ENCODE measurements at places on chromosomes 6 and 20. TPM values are rescaled to one million over a fixed set of nuclear protein-coding genes. Genes with fewer than 3 reads are reported as not detected.

VGLL2 gene
- not detected for total RNA-seq

- no peaks in the 10 kb centered on the region for H3K4me1 ChIP-seq
- H3K36me3 ChIP-seq = no peaks in the 10 kb centered on the region
- no peak for DNase-seq
- no peaks in the 10 kb centered on the region for H3K27me3 ChIP-seq
Measured at GRCh38 chr20:55166063-55166462, 690.7 kb downstream of the DOK5 start.

GRCh38 chr6:9370480-9370879, 935.1 kb upstream of the SLC35B3 start:
- H3K4me3 ChIP-seq = no peak overlapping the region
- no peak for DNase-seq
- H3K27ac ChIP-seq = no peak overlapping the region

- H3K4me3 ChIP-seq = peak overlapping the region; percentile 98
- H3K27me3 ChIP-seq = no peaks in the 10 kb centered on the region
- peak overlapping the region; percentile 91 for H3K27ac ChIP-seq
- H3K4me1 ChIP-seq = peaks cover 42% of the 10 kb centered on the region
- DNase-seq = no peak
Measured at GRCh38 chr20:1119128-1119505, 715 bp downstream of the PSMF1 start.

- no peaks in the 10 kb centered on the region for H3K4me1 ChIP-seq
- DNase-seq = peak; percentile 67
Measured at GRCh38 chr6:130602151-130602770, 224.9 kb upstream of the SMLR1 start.

DNA sequence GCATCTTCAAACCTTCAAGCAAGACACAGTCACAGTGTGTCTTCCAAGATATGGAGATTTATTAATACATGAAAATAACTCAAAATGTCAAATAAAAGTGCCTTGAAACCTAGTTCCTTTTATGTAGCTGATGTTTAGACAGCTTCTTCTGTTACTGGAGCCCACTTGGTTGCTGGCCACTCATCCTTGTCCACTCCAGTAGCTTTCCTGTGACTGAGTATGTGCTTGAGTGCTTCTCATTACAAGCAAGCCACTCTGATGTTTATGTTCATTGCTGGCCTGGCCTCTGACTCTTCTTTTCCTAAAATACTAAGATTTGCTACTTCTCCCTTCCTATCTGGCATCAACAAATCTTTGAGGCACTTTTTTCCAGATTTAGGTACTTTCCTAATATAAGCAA, 545.2 kb upstream of the MAN1A1 start:
- no peak overlapping the region for H3K4me3 ChIP-seq
- H3K27me3 ChIP-seq = no peaks in the 10 kb centered on the region
- H3K27ac ChIP-seq = no peak overlapping the region
- no peak for DNase-seq

All from Panc1 (cell line).